Urinary bladder (tissue), 4 donors: ENCODE measurements at places on chromosomes 12 and 14. TPM values are rescaled to one million over a fixed set of nuclear protein-coding genes. Genes with fewer than 3 reads are reported as not detected.

Gene OR4E2
- not detected for total RNA-seq

Gene RTL1
- 0.37 TPM for total RNA-seq

Gene CLMN
- 11.1 TPM for total RNA-seq

Gene PLEKHG7
- total RNA-seq: 0.37 TPM

Gene INHBC
- not detected for total RNA-seq

Gene PIWIL1
- 0.21 TPM for total RNA-seq

Gene RFLNA
- total RNA-seq: 6.0 TPM

Gene ALKBH2
- 13.3 TPM for total RNA-seq

Gene ANO4
- 3.5 TPM for total RNA-seq

Gene CCDC38
- total RNA-seq: not detected

Gene MANSC4
- not detected for total RNA-seq

Gene AKAP6
- 43.0 TPM for total RNA-seq

Gene NTN4
- total RNA-seq: 12.8 TPM

Gene LRCOL1
- total RNA-seq: not detected

Gene PLEKHD1
- total RNA-seq: 0.11 TPM

Gene WIF1
- 2.9 TPM for total RNA-seq

Gene CCDC59
- total RNA-seq: 40.2 TPM

Gene SRP54
- 111 TPM for total RNA-seq

Gene CAPZA3
- not detected for total RNA-seq

Gene CCDC177
- 0.05 TPM for total RNA-seq
